ENCODE measurements at places on chromosomes 5 and 9.

GRCh38 chr5:77311214-77311571 is 100.7 kb downstream of the PDE8B start:
- no peak for DNase-seq

- no peak for DNase-seq
These were observed 1333.9 kb upstream of the DMAC1 start for GRCh38 chr9:9133526-9133925.

- DNase-seq, result no peak
These were observed 49.0 kb downstream of the PDE8B start for GRCh38 chr5:77259476-77259875.

DNA sequence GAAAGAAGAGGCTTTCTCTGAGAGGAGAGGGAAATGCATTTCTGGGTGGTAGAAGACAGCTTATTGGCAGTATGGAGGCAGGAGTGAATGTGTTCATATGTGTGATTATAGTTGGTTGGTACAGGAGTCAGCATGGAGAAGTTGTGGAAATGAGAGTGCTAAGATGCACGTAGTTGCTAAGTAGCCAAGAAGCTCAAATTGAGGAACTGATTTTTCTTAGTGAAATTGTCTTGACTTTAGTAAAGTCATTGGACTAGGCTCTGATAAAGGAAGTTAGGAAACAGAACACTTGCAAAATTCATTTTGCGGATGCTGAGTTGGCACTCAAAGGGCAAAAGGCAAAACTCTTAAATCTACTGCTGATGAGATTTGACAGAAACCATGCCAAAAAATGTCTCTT is 158.9 kb upstream of the VCAN start:
- DNase-seq, result no peak

DNA sequence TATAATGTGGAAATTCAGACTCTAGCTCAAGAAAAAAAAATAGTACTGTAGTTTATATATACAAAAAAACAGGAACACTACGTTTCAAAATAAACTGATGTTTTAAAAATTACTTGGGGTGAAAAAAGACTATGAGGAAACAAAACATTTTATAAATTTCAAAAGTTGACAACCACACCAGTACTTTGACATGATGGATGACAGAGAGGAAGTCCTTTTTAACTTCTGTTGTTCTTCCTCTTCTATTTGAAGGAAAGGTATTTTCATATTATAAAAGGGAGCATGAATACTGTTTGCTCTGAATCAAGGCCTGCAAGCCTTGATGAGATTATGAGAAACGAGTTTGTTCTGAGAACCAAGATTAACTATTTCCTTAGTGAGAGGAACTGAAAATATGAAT is 456.9 kb downstream of the TAF11L14 start:
- DNase-seq, result no peak

DNA sequence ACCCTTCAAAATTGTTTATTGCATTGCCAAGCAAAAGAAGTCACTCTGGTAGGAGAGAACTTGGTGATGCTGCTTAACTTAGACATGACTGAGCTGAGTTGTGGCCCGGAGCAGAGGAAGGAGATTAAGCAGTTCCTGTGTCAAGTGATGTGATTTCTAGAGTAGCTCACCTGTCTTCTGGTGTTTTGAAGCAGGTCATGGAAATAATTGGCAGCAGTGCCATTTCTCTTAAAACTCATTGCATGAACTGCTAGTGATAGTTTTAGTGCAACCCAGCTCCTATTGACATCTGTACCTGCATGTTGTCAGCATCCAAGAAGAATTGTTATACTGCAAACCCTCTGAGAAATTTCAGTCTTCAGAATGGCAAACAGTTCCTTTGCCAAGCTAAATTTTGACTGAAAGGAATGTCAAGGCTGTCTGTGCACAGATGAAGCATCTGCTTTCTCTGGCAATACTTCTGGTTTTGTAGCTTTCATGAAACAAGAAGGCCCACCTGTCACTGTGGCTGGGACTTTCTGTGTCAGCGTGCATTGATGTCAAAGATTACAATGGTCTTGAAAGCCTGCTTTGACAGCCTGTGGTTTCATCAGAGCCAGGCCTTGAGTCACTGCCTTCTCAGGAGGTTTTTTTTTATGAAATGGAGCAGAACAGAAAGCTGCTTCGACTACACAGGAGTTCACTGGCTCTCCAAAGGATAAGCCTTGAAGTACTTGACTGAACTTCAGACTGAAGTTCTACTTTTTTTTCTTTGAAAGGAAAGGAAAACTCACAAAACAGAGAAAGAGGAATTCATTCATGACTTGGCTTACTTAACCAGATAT is 90.6 kb downstream of the RALGPS1 start:
- no peak for DNase-seq

DNA sequence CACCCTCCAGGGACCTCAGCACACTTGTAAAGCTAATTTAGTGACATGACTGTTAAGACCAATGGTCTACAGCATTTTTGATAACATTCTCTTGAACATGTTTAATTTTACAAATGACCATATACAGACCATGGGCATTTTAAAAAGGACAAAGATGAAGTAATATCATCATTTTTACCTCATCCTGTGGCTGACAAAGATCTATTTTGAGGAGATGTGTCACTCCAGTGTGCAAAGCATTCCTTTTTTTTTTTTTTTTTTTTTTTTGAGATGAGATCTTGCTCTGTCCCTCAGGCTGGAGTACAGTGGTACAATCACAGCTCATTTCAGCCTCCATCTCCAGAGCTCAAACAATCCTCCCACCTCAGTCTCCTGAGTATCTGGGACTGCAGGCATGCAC is 118.2 kb upstream of the TBC1D2 start:
- no peak for DNase-seq

DNA sequence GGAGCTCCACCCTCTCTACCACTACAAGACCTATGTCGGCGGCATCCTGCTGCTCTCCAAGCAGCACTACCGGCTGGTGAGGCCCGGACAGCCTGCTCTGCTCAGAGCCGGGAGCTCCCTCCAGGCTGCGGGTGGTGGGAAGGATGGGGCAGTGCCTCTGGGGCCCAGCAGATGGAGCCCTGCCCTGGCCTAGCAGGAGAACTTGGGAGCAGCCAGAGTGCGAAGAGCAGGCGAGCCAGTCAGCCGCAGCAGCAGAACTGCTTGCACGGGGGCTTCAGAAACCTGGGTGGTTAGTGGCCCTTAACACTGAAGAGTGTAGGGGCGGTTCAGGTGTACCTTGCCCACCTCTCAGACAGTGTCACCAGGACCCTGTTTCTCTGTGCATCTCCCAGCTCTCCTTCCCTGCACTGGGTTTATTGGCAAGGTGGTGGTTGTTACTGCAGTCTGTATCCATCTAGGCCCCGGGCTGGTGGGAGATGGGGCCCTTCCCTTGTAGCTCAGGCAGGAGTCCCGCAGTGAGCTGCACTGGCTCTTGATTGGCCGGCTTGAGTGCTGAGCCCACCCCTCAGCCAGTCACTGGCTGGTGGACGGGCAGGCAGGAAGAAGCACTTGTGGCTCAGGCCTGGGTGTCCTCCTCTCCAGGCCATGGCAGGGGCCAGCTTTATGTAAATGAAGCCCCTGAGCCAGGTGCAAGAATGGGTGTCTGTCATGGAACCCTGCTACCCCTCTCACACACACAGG is 7.7 kb downstream of the B4GALT7 start:
- peak; percentile 93 for DNase-seq

GRCh38 chr9:15357050-15357653 is 50.1 kb upstream of the TTC39B start:
- DNase-seq, result no peak

GRCh38 chr5:39217365-39218281 is 1.7 kb downstream of the FYB1 start:
- peak; percentile 55 for DNase-seq

GRCh38 chr5:136279314-136279713 is 86.0 kb downstream of the TRPC7 start:
- no peak for DNase-seq

DNA sequence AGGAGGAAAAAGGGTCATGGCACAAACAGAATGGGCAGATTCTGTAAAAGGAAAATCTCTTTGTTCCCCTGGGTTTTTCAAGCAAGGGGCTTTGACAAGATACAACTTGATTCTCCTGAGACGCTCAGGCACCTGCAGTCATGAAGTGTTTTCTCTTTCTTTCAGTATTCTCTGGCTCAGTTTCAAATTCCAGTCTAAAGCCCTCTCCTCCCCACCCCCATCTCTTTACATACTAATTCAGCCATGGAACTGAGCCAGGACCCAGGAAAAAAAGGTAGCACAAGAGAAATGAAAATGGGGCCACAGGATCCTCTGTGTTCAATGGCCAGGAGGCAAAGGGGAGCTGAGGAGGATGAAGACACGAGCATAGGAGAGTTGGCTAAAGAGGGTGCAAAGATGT is 408.4 kb downstream of the SPOCK1 start:
- no peak for DNase-seq

GRCh38 chr5:55232985-55233928 is at the start of gene CCNO:
Gene CCNO, minus strand, starts transcription at chr5:55233608. Its CDS starts 85 bp downstream, at chr5:55233523.
- peak; percentile 78 for DNase-seq

GRCh38 chr9:109276469-109277440 is 44.1 kb downstream of the EPB41L4B start:
- DNase-seq, result no peak

- no peak for DNase-seq
These were observed 223.8 kb downstream of the TLE1 start for GRCh38 chr9:81465468-81466011.

DNA sequence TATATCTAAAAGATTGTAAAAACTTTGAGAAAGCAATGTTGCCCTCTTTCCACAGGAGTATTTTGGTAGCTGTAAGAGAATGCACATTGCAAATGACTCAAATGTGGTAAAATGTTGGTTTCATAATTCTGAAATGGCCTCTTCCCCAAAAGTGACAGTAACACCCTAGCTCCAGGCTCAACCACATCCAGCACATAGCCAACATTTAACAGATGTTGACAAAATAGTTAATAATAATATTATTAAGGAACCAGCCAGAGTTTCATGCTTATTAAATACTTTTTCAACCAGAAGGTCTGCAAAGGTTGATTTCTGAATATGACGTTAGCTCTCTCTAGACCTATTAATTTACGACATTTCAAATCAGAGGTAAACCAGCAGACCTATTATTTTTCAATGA is 1.3 kb downstream of the ANXA1 start:
- no peak for DNase-seq

DNA sequence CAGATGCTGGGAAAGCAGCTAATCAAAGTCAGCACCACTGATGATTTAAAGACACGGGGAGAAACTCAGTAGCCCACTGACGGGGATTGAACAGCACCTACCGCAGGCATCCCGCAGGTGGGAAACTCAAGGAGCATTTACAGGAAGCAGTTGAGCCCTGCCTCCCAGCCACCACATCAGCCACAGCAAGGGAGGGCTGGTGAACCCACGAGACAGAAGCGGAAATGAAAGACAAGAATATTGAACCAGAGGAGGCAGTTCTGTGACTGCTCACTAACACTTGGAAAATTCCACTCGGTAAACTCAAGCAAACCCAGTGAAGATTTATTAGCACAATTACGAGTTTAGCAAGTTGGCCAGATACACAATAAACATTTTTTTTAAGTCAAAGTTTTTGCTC is 10.6 kb upstream of the FAM163B start:
- no peak for DNase-seq
